ENCODE measurements at places on chromosomes 3 and 15.

GRCh38 chr3:151230646-151231045 lies 27.6 kb upstream of the GPR171 start:
- DNase-seq: no peak

GRCh38 chr15:96340598-96341512 lies 10.4 kb downstream of the NR2F2 start:
- no peak for DNase-seq

DNA sequence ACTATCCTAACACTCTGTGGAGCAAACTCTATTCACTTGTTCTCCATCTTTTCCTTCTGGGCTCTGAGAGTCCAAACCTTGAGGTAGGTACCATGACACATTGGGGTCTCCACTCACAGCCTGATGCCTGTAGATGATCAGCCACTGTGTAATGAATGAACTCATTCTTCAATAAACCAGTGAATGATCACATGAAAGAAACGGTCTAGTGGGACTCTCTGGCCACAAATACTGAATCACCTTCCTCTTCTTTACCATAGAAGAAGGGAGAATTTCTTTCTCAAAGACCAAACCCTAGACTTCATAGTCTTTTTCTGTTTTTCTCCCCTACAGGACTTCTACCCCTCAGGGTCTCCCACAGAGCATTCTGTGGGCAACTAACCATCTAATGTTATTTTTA lies 20.5 kb upstream of the ABHD2 start:
- DNase-seq: no peak

GRCh38 chr3:74546426-74546825 lies 68.0 kb downstream of the CNTN3 start:
- peak; percentile 25 for DNase-seq

GRCh38 chr3:103644450-103644849 lies 1209.6 kb downstream of the ZPLD1 start:
- DNase-seq: no peak

GRCh38 chr3:159649951-159650350 lies 338.7 kb upstream of the IL12A start:
- DNase-seq: no peak

DNA sequence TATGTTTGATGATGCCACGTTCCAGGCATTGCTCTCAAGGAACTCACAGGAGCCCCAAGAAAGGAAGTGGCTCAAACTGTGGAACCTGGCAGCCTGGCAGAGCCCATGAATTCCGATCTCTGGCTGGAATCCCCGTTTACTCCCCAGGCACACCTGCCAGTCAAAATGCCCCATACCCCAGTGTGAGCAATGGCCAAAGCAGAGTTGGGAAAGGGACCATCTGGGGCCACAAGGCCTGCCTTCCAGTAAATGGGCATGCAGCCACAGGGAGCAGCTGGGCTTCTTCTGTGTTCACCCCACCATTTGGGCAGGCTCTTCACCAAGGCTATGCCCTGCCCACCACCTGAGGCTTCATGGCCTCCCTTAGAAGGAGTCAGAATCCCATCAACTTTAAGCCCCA lies 257.0 kb upstream of the GOLGA6L4 start:
- peak; percentile 44 for DNase-seq

DNA sequence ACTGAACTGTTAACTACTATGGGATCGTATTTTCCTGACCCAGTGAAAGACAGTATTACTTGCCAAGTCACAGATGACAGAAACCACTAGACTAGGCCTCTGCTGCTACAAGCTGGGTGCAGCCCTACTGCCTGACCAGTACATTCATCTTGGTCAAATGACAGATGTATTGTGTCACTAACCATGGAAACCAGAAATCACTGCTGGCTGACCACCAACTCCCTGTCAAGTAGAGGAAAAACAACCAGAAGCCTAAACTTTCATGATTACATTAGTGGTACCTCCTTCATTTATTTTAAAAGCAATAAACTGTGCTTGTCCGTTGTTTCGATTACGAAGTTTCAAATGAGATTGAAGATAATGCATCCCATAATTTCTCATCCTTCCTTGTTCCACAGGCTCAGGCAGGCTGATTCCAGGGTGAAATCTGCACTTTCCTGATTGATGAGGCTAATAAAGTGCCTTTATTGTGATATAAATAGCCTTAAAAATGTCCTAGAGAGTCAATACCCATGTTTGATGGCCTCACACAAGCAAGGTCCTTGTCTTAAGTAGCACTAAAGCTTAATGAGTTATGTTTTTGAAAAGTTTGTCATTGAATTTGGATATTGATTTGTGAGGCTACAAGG lies 309.7 kb downstream of the LSAMP start:
- no peak for DNase-seq

GRCh38 chr3:72810063-72810462 lies 38.2 kb downstream of the SHQ1 start:
- no peak for DNase-seq

- peak; percentile 39 for DNase-seq
Measured at GRCh38 chr15:42063122-42063848, 31.1 kb downstream of the PLA2G4D start.

DNA sequence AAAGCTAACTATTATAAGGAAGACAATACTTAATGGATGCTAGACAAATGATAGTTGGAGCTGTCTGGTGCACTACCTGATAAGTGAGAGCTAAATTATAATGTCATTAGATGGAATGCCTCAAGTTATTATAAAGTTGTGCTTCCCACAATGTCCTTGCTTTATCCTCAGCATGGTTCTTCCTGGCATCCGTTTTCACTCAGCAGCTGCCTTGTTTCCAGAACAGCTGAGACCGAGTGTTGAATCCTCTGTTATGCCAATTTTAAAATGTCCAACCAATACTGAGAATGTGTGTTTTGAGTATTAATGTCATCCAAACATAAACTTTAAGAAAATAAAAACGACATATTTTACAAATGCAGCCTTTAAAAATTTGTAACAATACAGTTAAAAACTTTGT lies 286.7 kb upstream of the SOX2 start:
- DNase-seq: no peak

DNA sequence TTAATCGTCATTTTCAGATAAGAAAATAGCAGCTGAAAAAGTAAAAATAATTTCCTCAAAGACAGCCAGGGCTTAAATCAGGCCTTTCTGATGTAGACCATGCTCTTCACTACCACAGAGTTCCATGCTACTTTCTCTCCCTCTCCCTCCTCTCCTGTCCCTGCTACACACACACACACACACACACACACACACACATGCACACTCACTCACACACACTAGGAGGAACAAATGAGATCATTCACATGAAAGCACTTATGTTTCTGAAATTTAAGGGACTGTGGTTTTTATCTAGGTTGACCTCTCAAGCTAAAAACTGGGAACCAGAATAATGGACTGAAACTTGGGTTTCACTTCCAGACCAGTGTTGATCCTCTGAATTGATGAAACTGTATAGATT lies 4.1 kb upstream of the PSMA4 start:
- peak; percentile 6 for DNase-seq

- DNase-seq: peak; percentile 73
Measured at GRCh38 chr3:106811376-106811775, 565.9 kb upstream of the CCDC54 start.

GRCh38 chr3:196344663-196345062 lies 6.5 kb upstream of the TM4SF19 start:
- no peak for DNase-seq

- peak; percentile 79 for DNase-seq
Measured at GRCh38 chr15:92869263-92869940, 30.7 kb upstream of the CHD2 start.

GRCh38 chr15:58019503-58020376 lies 45.8 kb downstream of the ALDH1A2 start:
- peak; percentile 76 for DNase-seq

DNA sequence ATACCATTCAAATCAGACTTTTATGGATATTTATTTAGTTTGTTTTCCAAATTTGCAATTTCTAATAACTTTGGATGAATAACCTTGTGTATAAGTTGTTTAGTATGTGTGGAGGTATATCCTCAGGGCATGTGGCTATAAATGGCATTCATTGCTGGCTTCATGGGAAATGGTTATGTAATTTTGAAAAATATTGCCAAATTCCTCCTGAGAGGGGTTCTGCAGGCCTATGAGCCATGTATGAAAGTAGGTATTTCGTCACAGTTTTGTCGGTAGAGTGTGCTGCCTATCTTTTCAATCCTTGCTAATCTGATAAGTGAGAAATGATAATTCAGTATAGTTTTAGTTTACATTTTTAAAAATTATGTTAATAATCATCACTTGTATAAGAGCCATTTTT lies 256.4 kb upstream of the ZNF385D start:
- peak; percentile 70 for DNase-seq

DNA sequence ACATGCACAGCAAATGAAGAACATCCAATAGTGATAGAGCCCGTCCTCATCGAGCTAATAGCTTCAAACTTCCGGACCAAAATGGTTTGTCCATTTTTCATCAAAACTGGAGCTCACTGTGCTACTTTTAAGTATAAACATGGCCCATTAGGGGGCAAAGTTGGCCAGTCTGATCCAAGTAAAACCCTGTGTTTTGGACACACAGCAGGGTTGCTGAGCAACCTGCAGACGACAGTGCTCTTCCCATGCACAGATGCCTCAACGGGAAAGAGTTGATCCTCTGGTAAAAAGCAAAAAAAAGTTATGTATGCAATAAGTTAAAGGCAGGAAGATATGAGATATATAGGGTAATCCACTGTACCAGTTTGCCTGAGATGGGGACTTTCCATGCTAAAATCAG lies 244.0 kb upstream of the THBS1 start:
- no peak for DNase-seq

DNA sequence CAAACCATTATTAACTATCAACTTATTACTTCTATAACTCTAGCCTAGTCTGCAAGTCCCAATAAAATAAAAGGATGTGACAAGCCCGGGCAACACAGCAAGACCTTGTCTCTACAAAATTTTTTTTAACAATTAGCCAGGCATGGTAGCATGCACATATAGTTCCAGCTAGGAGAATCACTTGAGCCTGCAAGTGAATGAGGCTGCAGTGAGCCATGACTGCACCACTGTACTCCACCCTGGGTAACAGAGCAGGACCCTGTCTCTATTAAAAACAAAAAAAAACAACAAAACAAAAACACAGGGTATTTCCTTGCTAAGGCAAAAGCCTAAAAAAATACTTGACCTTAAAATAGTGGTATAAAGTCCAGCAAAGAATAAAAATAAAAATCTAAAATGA lies 31.4 kb downstream of the ANKRD28 start:
- DNase-seq: no peak

DNA sequence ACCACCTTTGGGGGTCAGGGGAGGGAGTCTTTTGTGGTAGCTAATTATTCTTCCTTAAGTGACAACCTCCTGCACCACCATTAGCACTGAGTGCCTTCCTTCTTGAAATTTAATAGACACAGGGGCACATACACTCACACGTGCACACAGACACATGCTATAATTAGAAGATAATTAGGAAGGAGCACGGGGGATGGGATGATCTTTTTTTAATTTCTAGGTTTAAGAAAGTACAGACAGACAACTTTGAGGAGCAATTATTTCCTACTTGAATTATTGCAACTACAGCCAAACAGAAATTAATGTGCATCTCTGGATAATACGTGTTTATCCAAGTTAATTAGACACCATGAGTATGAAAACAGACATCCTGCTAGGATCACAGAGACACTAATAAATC lies 44.8 kb upstream of the GUCA1C start:
- no peak for DNase-seq

GRCh38 chr3:72316501-72317279 lies 531.6 kb downstream of the SHQ1 start:
- DNase-seq: no peak

DNA sequence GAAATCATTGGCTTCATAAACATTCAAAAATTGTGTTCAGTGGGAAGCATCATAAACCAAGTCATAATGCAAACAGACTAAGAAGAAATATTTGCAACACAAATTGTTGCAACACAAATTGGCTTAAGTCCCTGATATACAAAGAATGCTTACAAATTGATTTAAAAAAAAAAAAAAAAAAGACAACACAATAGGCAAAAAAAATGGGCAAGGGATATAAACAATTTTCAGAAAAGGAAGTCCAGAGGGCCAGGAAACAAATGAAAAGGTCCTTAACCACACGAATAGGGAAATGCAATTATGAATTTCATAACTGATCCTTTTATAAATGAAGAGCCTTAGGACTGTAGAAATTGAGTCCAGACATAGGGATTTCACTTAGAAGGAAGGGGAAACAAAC lies 98.9 kb downstream of the LRRK1 start:
- DNase-seq: no peak

DNA sequence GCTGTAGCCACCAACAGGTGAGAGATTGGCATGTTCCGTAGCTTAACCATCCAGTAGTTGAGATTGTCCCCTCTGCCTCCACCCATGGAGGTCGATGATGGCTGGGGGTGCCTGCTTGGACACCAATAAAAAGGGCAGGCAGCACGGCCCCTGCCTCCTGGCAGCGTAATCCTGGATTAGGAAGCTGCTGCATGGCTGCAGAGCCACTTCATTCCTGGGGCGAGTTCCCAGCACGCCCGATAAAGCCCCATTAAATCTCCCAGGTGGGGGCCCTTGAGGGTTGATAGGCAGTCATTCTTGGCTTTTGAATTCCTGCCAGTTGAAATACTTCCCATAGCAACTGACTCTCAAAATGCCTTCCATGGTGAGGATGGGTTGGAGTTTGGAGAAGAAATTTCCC lies 67.8 kb downstream of the PLXNA1 start:
- DNase-seq: no peak

GRCh38 chr3:16808393-16809107 lies 76.2 kb upstream of the PLCL2 start:
- no peak for DNase-seq

DNA sequence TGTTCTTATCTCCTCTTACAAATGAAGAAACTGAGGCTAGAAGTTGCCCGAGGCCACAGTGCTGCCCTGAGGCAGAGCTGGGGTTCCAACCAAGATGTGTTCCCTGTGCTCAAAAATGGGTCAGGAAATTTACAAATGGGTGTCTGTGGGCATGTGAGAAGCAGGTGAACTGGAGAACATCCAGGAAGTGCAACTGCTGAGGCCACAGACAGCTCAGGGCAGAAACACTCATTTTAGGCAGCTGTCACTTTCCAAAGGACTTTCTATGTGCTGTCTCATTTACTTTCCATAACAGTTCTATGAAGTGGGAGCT lies 47.2 kb upstream of the ATP2B2 start:
- no peak for DNase-seq

GRCh38 chr3:41002104-41002503 lies 197.2 kb upstream of the CTNNB1 start:
- no peak for DNase-seq

- no peak for DNase-seq
Measured at GRCh38 chr3:193046371-193046770, 128.7 kb upstream of the MB21D2 start.

- DNase-seq: no peak
Measured at GRCh38 chr3:171980578-171981270, 58.7 kb upstream of the FNDC3B start.
